ENCODE measurements at places on chromosomes 16 and 17.

GRCh38 chr16:76343769-76344168, 66.6 kb downstream of the CNTNAP4 start:
- H3K4me1 ChIP-seq, result no peaks in the 10 kb centered on the region
- H3K36me3 ChIP-seq, result no peaks in the 10 kb centered on the region

GRCh38 chr17:79800325-79801155, 3.7 kb upstream of the CBX8 start:
- H3K27ac ChIP-seq, result no peak overlapping the region
- peaks cover 49% of the 10 kb centered on the region for H3K4me1 ChIP-seq
- H3K27me3 ChIP-seq, result peaks cover 92% of the 10 kb centered on the region

DNA sequence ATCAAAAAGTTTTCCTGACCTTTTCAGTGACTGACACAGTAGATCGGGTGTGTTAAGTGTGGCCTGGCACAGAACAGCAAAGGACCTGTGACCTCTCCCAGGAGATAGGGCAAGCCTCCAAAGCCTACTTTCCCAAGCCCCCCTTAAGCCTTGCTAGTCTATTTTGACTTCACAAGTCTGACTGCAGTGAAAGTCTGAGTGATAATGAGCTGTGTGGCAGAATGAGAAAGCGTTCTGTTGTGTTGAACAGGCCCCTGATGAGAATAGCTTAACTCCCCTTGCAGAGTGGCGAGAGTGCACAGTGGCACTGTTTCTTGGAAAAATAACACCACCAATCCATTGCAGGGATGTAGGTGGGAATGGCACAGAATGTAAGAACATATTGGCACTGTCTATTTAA, 32.8 kb downstream of the MMD start:
- peaks cover 8% of the 10 kb centered on the region for H3K36me3 ChIP-seq
- DNase-seq, result no peak
- H3K4me1 ChIP-seq, result peaks cover 11% of the 10 kb centered on the region

- H3K27ac ChIP-seq, result no peak overlapping the region
- H3K4me3 ChIP-seq, result no peak overlapping the region
- no peak for DNase-seq
Measured at GRCh38 chr17:50830994-50831393, 4.4 kb upstream of the WFIKKN2 start.
